ENCODE measurements at places on chromosomes 6 and 20. TPM values are rescaled to one million over a fixed set of nuclear protein-coding genes. Genes with fewer than 3 reads are reported as not detected.

TRDN gene
- 2.2 TPM for total RNA-seq

DNA sequence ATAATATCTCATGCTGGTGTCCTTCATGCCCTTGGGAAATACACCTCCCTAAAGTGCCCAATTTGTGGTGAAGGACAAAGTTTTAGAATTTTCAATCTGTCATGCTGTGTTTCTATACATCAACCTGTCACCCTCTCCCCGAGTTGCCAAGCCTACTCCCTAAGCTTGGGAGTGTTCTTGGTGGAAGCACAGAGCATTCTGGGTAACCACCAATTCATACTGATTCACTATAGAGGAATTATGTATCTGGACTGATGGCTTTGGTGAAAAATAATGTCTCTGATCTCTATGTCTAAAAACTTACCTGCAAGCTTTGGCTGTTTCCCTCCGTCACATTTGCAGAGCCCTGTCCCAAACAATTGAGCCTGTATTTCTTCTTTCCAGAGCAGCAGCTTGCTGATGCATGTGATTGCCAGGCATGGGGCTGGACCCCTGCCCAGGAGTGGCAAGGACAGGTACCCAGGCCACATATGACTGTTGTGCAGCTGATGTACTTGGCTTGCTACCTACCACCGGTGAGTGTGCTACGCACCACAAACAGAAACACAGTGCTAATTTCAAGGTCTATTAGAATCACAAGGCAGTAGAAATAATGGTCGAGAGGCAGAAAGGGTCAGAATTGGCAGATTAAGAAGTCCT is 202.8 kb upstream of the CITED2 start:
- peak overlapping the region; percentile 1 for H3K27ac ChIP-seq
- H3K4me1 ChIP-seq = no peaks in the 10 kb centered on the region
- H3K36me3 ChIP-seq = no peaks in the 10 kb centered on the region
- DNase-seq = peak; percentile 28
- H3K4me3 ChIP-seq = no peak overlapping the region

GRCh38 chr6:104843229-104843628 is 16.5 kb downstream of the HACE1 start:
- no peaks in the 10 kb centered on the region for H3K36me3 ChIP-seq
- no peak overlapping the region for H3K4me3 ChIP-seq
- no peaks in the 10 kb centered on the region for H3K4me1 ChIP-seq
- no peak overlapping the region for H3K27ac ChIP-seq
- DNase-seq = no peak

GRCh38 chr6:147418523-147418922 is 90.0 kb upstream of the SAMD5 start:
- no peaks in the 10 kb centered on the region for H3K36me3 ChIP-seq
- H3K27ac ChIP-seq = no peak overlapping the region
- H3K27me3 ChIP-seq = no peaks in the 10 kb centered on the region
- H3K4me1 ChIP-seq = no peaks in the 10 kb centered on the region
- H3K4me3 ChIP-seq = no peak overlapping the region
- no peak for DNase-seq

GRCh38 chr20:5977223-5977622 is 26.8 kb downstream of the MCM8 start:
- H3K27me3 ChIP-seq = no peaks in the 10 kb centered on the region
- H3K4me3 ChIP-seq = no peak overlapping the region
- H3K4me1 ChIP-seq = peaks cover 18% of the 10 kb centered on the region
- peak overlapping the region; percentile 52 for H3K27ac ChIP-seq

- no peak overlapping the region for H3K27ac ChIP-seq
- no peak overlapping the region for H3K4me3 ChIP-seq
- DNase-seq = no peak
- H3K36me3 ChIP-seq = no peaks in the 10 kb centered on the region
- H3K4me1 ChIP-seq = no peaks in the 10 kb centered on the region
- no peaks in the 10 kb centered on the region for H3K27me3 ChIP-seq
These were observed 14.8 kb downstream of the C20orf96 start for GRCh38 chr20:275791-276190.

DNA sequence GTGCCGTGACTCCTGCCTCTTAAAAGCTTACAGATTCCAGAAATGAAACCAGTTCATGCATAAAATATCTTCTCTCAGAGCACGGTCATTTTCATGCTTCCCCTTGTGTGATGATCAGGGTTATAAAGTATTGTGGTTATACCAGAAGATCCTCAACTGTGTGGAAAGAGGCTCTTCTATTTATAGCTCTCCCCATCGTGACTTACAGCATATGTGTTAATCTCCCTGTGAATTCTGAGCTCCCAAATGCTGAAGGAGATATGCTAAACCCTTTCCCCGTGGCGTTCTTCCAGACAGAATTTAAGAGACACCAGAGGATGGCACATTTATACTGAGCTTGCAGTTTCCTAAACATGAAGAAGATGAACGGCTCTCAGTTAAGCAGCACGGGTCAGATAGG is 158.8 kb downstream of the CDH26 start:
- H3K27me3 ChIP-seq = no peaks in the 10 kb centered on the region
- no peak overlapping the region for H3K27ac ChIP-seq
- peaks cover 3% of the 10 kb centered on the region for H3K4me1 ChIP-seq

Measured in prostate gland (tissue), 2 donors.